HEK293T (cell line): ENCODE measurements at places on chromosomes 2 and 18.

GRCh38 chr18:741931-742512 lies 29.6 kb upstream of the ENOSF1 start:
- DNase-seq, result peak; percentile 49

DNA sequence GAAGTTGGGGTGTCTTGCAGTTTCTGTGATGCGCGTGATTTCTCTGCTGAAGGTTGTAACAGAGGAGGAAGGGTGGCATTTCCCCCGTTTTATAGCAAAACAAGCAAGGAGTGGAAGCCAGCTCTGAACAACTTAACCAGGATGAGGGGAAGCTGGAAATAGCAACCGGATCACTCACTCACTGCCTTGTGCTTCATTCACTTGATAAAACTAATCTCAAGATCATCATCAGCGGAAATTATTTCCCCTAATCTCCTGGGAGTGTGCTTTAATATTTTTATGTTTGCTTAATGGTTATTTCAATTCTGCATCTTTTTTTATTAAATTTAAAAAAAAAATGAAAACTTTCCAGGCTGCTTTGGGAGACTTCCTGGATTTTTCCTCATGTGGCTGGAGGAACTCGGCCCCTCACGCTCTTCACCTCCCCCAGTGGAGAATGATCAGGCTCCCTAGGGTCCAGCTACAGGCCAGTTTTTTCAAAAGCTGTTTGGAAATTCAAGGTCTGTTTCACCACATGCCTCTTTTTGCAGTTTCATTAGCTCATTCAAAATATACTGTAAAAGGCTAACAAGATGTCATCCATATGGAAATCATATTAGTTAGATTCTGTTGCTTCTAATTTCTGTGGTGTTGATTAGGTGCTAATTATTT lies 31.7 kb downstream of the CABLES1 start:
- no peak for DNase-seq

GRCh38 chr2:696463-696862 lies 19.3 kb upstream of the TMEM18 start:
- no peak for DNase-seq

DNA sequence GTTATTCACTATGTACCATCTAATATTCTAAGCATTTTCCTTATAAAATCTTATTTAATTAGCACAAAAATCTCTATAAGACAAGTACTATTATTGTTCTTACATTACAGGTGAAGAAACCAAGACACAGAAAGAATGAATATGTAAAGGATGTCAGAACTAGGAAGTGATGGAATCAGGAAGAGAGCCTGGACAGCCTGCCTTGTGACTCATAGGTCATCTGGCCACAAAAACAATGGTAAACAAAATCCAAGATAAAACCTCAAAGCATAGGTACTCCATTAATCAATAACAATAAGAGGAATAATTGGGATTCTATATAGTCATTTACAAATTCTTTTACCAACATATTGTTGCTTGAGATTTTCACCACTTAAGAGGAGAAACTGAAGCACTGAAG lies 505.4 kb upstream of the PIK3C3 start:
- no peak for DNase-seq

DNA sequence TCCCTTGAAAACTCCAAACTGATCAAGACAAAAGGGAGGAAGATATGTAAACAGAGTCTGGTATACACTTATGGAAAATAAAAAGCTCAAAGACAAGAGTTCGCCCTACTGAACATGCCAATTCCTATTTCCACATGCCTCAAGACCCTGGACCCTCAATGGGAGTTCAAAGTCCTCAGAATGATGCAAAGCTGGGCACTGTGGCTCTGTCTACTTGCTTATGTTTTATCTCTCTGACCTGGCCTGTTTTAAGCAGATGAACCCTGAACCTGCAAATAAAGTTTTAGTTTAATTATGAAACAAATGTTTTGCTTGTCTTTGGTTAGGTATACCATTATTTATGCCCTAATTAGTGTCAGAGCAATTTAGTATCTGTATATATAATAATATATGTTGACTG lies 22.6 kb downstream of the NR4A2 start:
- DNase-seq, result no peak
